ENCODE measurements at places on chromosomes 1 and 21.

DNA sequence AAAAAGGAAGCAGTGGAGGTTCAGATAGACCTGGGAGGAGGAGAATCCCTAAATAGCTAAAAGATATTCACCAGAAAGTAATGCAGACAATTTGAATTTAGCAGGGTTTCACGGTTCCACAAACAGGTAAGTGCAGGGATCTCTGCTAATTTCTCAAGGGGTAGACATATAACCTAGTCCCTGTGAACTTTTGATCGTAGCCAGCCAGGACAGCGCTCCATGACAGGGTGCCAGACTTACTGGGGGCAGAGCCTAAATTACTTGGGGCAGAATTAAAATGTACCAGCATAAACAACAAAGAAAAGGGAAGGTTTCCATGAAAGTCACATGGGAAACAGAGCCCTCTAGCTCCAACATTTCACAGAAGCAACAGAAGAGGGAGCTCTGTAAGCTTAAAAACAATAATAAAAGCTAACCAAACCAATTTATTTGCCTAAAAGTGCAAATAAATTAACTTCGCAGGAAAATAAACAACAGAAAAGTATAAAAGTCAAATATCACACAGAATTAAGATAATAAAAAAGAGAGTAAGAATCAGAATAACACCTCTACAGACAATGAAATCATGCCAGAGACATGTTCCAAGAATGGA is 198.3 kb downstream of the DUSP10 start:
- no peak for DNase-seq

DNA sequence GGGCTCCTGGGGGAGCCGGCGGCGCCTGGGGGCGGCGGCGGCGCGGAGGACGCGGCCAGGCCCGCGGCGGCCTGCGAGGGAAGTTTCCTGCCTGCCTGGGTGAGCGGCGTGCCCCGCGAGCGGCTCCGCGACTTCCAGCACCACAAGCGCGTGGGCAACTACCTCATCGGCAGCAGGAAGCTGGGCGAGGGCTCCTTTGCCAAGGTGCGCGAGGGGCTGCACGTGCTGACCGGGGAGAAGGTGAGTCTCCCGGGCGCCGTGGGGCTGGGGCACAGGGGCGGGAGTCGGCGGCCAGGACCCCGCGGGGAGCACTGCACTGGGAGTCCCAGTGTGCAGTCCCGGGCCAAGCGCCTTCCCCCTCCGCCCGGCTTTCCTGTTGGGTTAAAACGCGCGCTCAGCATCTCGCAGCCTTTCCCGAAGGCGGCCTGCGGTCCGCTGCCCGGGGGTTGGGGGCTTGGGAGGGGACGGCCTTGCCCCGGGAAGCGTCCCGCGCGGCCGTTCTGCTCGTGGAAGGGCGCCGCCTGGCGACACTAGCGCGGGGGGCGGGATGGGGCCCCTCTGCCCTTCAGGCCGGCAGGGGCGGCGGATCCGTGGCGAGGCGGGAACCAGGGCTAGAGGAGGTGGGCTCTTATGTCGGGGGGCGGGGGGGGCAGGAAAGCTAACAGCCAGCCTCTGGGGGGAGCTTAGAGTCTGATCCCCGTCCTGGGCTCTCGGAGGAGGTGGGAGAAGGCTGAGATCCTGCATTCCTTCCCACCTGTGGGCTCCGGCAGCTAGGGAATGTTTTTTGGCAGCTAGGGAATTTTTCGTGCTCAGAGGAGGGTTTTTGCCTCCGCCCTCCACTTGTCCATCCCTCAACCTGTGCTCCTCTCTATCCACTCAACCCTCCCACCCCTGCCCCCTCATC is 1.1 kb downstream of the HUNK start:
- DNase-seq = peak; percentile 57

- peak; percentile 67 for DNase-seq
Observed at GRCh38 chr1:215566556-215567490, at the start of gene KCTD3. KCTD3 (plus strand) TSS chr1:215567304; CDS start chr1:215567686, 382 bp downstream.

- no peak for DNase-seq
Observed at GRCh38 chr1:12170263-12170671, 3.5 kb downstream of the TNFRSF1B start.

DNA sequence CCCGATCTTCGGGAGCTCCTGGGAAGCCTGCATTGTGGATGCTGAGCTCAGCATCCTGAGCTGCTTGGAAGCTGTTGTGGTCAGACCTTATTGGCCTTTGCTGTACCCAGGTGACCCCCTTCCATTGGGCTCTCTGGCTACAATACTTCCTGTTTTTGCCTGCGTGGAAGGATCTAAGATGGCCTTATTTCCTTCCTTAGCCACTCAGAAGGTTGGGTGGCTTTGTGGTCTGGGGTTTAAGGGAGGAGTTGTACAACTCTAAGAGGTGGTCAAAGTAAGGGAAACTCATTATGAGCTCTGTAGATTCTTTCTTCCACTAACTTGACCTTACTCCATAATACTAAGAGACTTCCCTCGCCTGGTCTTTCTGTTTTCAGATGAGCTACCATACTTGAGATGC is 17.7 kb downstream of the PFKFB2 start:
- no peak for DNase-seq

GRCh38 chr1:21782349-21782867 is 541 bp downstream of the USP48 start:
- DNase-seq = peak; percentile 58

- DNase-seq = no peak
Observed at GRCh38 chr1:244755673-244756072, 79.8 kb upstream of the COX20 start.

DNA sequence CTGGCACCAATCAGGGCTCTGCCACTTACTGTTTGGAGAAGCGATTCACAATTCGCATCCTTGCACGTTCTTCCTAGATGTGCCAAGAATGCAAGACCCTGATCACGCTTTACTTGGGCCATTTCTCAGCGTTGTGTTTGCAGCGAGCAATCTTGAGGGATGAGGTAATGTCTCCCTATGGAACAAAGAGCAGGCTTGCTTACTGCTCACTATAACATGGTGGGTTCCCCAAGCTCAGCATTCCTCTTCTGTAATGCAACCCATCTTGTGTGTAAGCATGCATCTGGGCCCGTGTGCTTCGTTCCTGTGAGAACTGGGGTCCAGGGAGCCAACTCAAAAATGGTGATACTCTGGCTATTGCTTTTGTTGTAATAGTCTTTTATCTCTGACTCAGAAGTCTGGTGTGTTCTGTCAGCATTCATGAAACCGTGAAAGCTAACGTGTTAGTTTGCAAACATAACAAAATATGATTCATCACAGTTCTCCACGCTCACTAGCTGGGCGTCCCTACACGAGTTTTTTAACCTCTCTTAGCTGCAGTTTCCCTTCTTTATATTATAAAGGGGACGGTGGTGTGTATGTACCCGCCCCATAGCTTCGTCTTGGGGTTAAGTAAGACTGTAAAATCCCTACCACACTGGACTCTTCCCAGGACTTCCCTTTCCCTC is 33.3 kb downstream of the DNTTIP2 start:
- DNase-seq = no peak

Data from NCI-H1105 (cell line).